Stimulated activated CD8-positive, alpha-beta memory T cell treated with anti-CD3 and anti-CD28 coated beads, Interleukin-15, amount 100 ng/mL, for 1 hour (primary cell): ENCODE measurements at places on chromosomes 6 and 20.

DNA sequence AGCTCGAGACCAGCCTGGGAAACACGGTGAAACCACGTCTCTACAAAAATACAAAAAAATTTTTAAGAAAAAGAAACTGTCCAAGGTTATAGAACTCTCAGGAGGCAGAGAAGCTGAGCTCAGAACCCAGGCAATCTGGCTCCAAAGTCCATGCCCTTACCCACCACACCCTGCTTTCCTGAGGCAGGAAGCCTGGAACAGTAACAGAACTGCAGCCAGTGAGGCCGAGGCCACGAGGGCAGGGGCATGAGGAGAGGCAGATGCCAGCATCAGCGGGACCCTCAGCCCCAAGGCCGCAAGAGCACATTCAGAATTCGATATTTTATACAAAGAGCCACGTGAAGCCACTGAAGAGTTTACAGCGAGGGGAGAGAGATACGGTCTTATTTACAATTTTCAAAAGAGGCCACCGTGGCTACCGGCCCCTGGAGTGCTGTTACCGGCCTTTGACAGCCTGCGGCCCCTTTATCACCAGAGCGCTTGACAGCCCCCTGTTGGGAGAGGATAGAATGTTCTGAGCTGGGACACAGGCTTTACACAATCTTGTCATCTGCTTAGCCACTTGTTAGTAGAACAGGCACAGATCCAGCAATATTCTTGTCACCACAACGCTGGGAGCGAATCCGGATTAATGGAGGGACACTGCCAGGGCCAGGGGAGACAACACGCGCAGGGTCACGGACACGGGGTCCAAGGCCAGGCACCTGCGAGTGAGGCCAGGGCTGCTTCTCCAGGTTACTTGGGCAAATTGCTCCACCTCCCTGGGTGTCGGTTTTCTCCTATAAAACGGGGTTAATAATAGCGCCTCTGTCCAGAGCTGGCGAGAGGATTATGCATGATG, 5.6 kb downstream of the SPATA2 start:
- DNase-seq = no peak

GRCh38 chr20:50678169-50678898, 13.0 kb downstream of the RIPOR3 start:
- no peak for DNase-seq

DNA sequence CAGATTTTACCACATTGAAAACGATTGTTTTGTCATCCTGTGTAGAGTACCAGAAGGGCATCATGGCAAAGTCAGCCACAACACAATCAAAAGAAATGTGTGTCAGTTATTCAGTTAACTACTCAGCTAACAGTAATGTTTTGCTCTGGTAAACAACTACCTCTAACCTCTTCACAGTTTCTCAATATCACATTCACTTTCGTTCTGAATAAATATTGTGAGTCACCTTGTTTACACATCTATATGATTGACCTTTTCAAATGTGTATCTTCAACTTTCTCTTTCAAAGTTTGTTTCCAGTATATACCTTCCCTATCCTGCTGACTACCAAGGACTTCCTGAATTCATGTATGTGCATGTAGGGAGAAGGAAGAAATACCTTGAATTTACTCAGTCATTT, 216.6 kb upstream of the UFL1 start:
- no peak for DNase-seq

- no peak for DNase-seq
Measured at GRCh38 chr20:37261714-37262113, at the start of gene GHRH. TSS of gene GHRH (minus strand) at chr20:37261814. CDS start at chr20:37256889, 4,925 bp downstream.

DNA sequence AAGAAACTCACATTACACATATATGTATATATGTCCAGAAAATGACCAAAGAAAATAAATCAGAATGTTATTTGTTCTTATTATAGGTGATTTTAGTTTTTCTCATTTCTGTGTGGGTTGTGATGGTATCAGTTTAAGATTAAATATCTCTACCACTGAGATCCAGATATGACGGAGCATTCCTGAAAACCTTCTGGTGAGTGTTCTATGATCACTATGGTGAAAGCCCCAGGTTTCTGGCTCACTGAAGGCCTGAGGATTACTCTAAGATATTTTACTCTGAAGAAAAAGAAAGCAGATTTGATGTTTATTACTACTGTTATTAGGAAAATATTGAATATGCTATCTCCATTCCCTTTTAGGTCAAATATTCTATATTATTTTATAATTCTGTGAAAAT, 62.8 kb upstream of the L3MBTL3 start:
- DNase-seq = no peak

- no peak for DNase-seq
Measured at GRCh38 chr6:55578537-55579363, at the start of gene HMGCLL1. TSS of gene HMGCLL1 (minus strand) at chr6:55579192. CDS start at chr6:55579055, 137 bp downstream.

GRCh38 chr6:77620278-77620882, 32.5 kb upstream of the MEI4 start:
- no peak for DNase-seq

- DNase-seq = no peak
Measured at GRCh38 chr6:130164251-130164650, 58.5 kb downstream of the SAMD3 start.

GRCh38 chr20:63896264-63897105, 1.6 kb downstream of the DNAJC5 start:
- no peak for DNase-seq

GRCh38 chr6:470051-470900, 78.7 kb downstream of the IRF4 start:
- DNase-seq = no peak

DNA sequence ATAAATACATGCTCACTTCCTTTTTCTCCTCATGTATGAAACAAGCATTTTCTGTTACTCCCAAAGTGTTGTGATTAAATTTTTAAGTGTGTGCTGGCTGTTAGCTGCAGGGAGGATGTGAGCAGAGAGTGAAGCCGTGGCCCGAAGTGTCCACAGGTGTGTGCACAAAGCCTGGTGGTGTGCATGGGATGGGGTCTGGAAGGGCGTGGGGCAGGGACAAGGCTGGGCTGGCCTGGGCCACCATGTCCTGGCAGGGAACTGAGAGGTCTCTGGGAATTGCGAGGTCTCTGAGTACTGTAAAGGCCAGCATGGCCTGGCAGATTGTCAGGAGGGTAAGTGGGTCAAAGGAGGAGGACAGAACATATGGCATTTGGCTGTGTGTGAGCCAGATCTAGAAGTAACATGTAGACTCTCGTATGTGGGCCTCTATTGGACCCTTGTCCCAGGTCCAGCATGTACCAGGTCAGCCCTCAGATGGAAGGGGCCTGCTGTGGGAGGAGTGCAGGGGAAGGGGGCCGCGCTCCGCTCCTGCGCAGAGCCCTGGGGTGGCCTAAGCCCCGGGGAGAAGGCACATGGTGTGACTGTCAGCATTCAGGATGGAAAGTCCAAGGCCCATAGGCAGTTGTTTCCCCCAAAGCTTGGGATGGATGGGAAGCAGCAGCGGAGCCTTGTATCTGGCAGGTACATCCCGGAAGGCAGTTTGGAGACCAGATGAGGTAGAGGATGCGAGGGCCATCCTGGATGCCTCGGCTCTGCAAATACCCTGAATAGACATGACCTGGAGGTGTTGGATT, 45.1 kb upstream of the PHACTR3 start:
- DNase-seq = no peak

DNA sequence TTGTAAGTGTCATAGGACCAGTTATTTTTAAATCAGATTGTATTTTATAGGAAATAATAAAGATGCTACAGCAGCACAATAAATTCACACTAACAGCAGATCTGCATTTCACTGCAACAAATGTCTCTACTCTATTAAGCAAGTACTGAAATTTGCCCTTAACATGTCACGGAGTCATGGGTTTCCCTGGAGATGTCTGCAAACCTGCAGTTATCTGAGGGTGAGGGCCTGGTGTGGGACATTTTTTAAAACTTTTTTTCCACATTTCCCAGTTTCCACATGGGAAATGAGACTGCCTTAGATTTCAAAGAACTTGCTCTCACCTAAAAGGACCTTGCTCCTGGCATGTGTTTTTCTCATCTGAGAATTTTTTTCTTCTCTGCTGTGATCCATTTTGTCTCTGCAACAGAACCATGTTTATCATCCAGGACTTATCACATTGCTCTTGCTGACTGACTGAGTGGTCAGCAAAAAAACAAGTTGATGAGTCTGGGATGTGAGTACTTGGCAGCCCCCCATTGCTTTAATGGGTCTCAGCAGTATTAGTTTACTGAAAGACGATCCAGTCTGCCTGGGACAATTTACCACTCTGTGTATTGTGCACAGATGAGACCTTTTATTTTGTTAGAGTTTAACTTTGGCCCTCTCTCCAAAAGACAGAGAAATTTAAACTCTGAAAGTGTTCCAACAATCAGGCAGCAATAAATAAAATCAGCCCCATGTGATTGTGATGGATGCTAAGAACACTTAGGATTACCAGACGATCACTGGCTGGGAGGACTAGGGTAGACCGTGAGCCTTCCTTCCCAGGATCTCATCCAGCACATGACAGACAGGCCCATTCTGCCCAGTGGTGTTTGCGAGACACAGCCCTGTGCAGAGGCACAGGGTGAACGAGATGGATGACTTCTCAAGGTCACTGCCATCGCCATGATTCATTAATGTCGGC, 268.8 kb downstream of the BTBD9 start:
- DNase-seq = no peak

GRCh38 chr6:17334265-17334664, 53.1 kb downstream of the RBM24 start:
- DNase-seq = no peak

GRCh38 chr6:99184696-99185095, 164.8 kb downstream of the FAXC start:
- DNase-seq = no peak

DNA sequence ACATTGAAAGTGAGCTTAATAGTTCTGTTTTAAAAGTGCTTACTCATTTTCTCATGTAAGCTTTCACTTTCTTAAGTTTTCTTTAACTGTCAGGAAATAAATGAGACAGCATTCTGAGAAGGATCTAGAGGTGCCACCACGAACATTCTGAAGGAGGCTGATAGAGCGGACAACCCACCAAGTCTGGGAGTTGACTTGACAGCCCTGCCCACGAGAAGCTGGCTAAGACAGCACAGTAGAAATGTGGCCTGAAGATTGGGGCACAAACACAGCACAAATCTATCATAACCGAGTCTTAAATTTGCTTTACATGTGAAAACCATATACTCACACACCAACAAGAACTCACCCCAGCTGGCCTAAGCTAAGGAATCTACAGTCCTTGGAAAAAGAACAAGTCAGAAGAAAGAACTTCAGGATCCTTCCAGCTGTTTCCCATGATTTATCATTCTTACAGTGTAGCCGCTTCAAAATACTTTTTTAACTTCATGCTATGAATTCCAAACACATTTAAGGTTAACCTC, 144.2 kb upstream of the TNFAIP3 start:
- DNase-seq = no peak

DNA sequence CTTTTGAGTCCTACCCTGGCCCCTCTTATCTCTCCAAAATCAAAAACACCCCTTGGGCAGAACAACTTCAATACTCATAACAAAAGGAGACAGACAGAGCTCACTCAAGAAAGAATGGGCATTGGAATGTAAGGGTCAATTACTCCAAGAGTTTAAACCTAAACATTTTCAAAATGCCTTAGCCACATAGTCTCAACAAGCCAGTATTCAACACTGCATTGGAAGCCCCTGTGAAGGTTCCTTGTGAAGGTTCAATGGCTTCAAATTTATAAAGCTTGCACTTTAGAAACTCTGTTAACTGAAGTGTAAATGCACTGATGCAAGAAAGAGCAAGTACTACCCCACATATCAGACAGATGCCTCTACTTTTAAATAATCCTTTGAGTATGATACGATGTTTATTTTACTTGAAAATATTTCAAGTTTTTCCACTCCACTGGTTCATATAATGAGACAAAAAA, 139.1 kb upstream of the LAMP5 start:
- DNase-seq = no peak

GRCh38 chr6:150006961-150007464, 18.3 kb downstream of the RAET1L start:
- DNase-seq = no peak

DNA sequence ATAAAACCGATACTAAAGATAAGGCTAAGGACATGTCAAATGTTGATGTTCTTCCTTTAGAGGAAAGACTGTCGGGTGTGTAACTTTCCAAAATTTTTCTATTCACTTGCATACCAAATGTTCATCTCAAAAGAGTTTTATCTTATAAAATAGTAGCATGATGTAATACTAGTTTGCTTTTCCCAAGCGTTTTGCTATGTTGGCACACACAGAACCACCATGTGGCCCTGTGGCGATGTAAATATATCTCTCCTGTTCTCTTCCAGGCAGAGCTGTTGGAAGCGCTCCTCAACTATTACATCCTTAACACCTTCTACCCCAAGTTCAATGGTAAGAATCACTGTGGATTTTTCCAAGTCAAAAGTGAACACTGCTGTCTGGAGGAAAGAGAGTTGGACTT, 26.5 kb downstream of the LBP start:
- no peak for DNase-seq

GRCh38 chr20:20849161-20849560, 136.7 kb upstream of the RALGAPA2 start:
- DNase-seq = no peak

- no peak for DNase-seq
Measured at GRCh38 chr6:97175806-97176205, 107.2 kb downstream of the MMS22L start.

- no peak for DNase-seq
Measured at GRCh38 chr6:136249336-136249735, 775 bp downstream of the MTFR2 start.

GRCh38 chr6:56756791-56757587, 114.3 kb upstream of the DST start:
- DNase-seq = no peak

DNA sequence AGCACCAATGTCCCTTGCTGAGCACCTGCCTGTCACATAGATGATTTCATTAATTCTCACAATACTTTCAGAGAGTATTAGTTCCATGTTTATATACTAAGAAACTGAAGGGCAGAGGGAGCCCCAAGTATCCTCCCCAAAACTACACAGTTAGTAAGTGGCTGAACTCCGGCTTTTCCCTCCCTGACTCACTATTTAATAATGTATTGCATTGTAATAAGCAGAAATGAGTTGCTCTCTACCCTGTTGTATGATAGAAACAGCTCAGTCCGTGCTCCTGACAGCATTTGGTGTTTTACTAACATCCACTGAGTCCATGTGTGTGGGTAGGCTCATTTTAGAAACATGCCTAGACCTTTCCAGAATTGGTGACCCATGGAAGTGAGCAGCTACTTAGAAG, 76.8 kb downstream of the OLIG3 start:
- no peak for DNase-seq

- DNase-seq = no peak
Measured at GRCh38 chr6:384898-385297, 6.7 kb upstream of the IRF4 start.

- no peak for DNase-seq
Measured at GRCh38 chr6:30175765-30176164, 12.4 kb downstream of the TRIM15 start.
